Activated CD8-positive, alpha-beta memory T cell treated with anti-CD3 and anti-CD28 coated beads, Interleukin-2, amount 50 U/mL, for 48 hours (primary cell): ENCODE measurements at places on chromosomes 1 and 21.

- no peak for DNase-seq
Observed at GRCh38 chr1:75559136-75559535, 51.8 kb downstream of the SLC44A5 start.

DNA sequence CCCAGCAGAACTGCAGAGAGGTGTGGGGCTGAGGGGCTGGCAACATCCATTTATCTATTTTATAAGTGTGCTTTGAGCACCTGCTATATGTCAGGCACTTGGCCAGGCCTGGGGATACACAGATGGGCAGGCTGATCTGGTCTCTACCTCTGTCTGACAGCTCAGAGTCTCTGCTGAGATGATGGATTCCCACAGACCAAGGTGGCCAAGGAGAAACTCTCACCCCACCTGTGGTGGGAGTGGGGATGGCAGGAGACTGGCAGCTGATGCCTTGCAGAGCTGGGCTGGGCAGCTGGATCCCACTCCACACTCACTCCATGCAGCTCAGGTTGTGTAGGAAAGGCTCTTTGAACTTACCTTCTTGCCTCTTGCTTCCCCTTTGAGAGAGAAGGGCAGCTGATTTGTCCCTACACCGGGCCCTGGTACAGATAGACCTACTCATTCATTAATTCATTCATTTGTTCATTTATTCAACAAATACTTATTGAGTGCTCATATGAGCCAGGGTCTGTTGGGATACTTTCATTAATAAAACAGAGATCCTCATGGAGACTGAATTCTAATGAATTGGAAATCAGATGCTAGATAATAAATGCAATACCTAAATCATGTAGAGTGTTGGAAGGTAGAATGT, 9.0 kb downstream of the ADORA1 start:
- no peak for DNase-seq

DNA sequence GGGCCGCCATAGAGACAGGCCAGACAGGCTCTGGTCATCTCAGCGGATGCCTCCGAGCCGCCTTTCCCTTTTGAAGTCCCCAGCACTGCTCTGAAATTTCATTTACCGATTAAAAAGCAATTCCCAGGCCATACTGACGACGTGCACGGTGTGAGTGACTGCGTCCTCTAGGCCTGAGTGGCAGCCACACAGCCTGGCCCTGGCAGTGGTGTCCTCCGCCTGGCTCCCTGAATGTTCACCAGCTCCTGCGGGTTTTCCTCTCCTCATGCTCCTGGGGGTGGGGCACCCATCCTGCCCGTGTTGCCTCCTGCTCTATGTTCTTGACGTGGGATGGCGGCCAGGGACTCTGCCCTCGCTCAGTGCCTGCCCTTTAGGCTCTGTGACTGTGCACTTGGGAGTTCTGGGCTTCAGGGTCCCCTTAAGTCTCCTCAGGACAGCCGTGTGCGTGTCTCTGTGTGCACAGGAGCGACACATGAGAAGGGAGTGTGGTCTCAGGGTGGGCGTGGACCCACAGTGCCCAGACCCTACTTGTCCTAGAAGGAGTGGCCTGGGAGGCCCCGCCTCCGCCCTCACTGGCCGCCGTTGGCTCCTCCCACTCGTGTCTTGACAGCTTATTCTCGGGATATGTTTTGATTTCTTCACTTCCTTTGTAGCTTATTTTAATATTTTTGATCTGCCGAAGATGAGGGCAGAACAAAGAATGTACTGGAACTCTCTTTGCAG, 3.6 kb downstream of the SKI start:
- peak; percentile 81 for DNase-seq

GRCh38 chr1:163709636-163710035, 387.9 kb downstream of the NUF2 start:
- no peak for DNase-seq

DNA sequence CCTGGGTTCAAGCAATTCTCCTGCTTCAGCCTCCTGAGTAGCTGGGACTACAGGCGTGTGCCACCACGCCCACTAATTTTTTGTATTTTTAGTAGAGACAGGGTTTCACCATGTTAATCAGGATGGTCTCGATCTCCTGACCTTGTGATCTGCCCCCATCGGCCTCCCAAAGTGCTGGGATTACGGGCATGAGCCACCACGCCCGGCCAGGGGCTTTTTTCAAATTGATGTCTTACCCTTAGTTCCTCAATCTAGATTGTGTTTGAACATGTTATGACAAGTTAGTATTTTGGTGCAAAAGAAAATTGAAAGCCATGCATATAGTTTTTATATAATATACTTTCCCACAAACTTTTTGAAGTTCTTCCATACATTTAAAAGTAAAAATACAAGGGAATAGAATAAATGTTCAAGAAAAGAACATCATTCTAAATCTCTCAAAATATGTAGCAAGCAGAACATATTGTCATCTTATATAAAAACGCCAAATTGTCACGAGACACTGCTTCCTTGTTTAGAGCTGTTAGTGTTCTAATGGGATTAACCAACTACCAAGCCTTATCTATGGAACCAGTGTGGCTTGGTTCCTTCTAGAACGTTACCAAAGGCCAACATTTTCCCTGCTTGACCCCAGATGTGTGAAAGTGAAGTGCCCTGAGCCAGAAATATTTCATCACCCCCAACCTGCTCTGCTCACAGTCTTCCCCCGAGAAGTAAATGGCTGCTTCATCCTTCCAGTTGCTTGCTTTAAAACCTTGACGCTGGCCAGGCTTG, 9.5 kb upstream of the PLEKHM2 start:
- no peak for DNase-seq

DNA sequence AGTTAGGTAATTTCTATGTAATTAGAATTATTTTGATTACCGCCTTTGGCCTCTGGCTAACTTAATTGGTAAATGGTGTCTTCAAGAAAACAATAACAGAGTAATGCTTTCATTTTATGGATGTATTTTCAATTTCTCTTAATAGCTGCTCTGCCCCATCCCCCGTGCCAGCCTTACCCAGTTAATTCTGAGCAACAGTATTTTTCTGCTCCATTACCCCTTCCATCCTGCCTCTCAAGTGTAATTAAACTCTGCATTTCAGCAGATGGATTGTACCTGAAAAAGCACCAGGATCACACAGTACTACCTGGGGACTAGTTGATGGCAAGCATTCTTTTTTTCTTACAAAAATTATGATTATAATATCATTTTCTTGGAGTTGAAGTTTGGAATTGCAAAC, 104.2 kb downstream of the KIAA0319L start:
- no peak for DNase-seq

GRCh38 chr1:244757091-244757939, 78.1 kb upstream of the COX20 start:
- DNase-seq: no peak

- DNase-seq: no peak
Observed at GRCh38 chr1:242239398-242239797, 240.5 kb upstream of the MAP1LC3C start.

DNA sequence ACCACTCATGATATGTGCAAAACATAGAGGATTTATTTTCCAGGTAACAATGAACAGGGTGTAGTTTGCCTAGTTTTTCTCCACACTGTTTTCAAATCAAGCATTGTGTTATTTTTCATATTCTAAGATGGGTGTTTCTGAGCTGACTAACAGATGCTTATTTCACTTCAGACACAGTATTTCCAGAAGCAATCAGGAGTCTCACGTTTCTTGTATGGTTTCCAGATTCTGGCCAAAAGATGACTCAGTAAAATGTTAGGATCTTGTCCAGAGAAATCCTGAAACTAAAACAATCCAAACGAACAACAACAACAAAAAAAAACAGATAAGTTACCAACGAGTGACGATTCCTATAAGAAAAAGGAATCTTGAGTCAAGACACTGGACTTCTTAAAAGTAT, 5.3 kb downstream of the UTS2 start:
- no peak for DNase-seq

DNA sequence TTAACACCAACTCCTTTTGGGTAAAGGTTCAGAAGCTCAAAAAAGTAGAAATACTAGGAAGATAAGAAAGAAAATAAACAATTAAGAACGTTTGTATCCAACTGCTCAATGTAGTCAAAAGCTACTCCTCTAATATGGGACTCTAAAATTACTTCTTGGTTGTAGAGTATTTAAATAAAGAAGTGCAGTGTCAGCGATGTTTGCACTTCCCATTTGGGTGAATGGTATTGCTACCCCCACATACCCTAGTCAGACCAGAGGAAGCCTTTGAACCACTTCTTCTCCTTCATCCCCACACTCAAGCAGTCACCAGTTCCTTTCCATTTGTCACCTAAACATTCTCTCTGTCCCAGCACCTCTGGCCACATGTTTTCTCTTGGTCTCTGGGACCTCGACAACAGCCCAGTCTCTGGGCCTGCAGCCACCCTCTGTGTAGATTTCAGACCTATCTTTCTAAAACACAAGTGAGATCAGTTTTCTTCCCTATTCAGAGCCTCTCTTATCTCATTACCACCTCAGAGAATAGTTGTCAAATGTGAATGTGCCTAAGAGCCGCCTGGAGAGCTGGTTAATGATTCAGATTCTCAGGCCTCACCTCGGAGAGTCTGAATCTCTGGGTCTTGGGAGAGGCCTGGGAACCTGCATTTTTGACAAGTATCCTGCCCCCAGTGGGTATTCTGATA, 109.8 kb downstream of the OMA1 start:
- DNase-seq: no peak
